ENCODE measurements at places on chromosomes 4 and X. TPM values are rescaled to one million over a fixed set of nuclear protein-coding genes. Genes with fewer than 3 reads are reported as not detected.

DNA sequence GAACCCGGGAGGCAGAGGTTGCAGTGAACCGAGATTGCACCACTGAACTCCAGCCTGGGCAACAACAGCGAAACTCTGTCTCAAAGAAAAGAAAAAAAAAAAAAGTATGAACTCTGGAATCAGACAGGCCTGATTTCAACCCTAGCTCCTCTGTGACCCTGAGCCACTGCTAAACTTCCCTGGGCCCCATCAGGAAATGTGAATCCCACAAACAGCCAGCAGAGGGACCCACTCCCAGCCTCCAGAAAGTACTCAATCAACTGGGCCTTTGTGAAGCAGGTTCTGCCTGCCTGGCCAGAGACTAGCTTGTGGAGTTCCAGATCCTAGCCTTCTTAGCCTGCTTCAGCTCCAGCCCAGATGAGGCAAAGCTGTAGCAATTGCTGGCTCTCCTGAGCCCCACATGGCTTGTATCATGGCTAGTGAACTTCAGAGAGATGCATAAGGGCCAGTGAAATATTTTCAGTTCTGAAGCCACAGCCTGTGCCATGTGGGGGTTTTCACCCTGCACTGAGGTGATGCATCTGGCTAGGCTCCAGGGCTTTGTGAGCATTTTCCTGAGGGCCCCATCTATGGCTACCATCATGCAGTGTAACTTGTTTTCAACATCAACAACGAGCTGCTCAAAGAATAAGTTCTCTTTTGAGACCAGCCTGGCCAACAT is 7.2 kb upstream of the IDS start:
- no peaks in the 10 kb centered on the region for H3K4me1 ChIP-seq
- no peak for DNase-seq
- H3K27ac ChIP-seq = no peak overlapping the region
- H3K36me3 ChIP-seq = no peaks in the 10 kb centered on the region
- no peak overlapping the region for H3K4me3 ChIP-seq

- no peak overlapping the region for H3K27ac ChIP-seq
- no peaks in the 10 kb centered on the region for H3K27me3 ChIP-seq
- no peak for DNase-seq
- no peaks in the 10 kb centered on the region for H3K4me1 ChIP-seq
- H3K4me3 ChIP-seq = no peak overlapping the region
Observed at GRCh38 chrX:71227370-71228062, 4.5 kb downstream of the GJB1 start.

GRCh38 chrX:78375894-78376293 is 48.5 kb upstream of the CYSLTR1 start:
- no peak for DNase-seq
- H3K4me3 ChIP-seq = no peak overlapping the region
- H3K27ac ChIP-seq = no peak overlapping the region

DNA sequence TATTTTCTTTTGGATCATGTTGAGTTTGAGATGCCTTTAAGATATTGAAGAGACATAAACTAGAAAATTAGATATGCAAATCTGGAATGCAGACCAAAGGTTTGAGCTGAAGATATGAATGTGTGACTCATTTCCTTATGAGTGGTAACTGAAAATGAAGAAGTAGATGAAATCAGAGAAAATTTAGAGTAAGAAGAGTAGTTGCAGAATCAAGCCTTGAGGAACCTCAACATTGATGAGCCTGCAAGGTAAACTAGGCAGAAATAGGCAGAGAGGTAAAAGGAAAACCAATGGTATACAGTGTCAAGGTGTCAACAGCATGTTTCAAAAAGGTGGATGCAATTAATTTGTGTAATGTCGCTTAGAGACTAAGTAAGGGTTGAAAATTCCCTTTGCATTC is 142.8 kb downstream of the MOSPD2 start:
- no peaks in the 10 kb centered on the region for H3K36me3 ChIP-seq
- H3K27ac ChIP-seq = no peak overlapping the region
- H3K4me3 ChIP-seq = no peak overlapping the region
- no peaks in the 10 kb centered on the region for H3K27me3 ChIP-seq
- DNase-seq = no peak
- H3K4me1 ChIP-seq = no peaks in the 10 kb centered on the region

GRCh38 chr4:3461515-3462291 is 1.4 kb upstream of the DOK7 start:
- no peaks in the 10 kb centered on the region for H3K27me3 ChIP-seq
- DNase-seq = no peak
- H3K4me1 ChIP-seq = peaks cover 34% of the 10 kb centered on the region
- H3K4me3 ChIP-seq = peak overlapping the region; percentile 13

- H3K27me3 ChIP-seq = no peaks in the 10 kb centered on the region
- H3K4me3 ChIP-seq = no peak overlapping the region
- DNase-seq = no peak
- no peaks in the 10 kb centered on the region for H3K36me3 ChIP-seq
- H3K27ac ChIP-seq = no peak overlapping the region
Observed at GRCh38 chrX:53695946-53696549, 9.5 kb upstream of the HUWE1 start.

The NOCT gene
- total RNA-seq = 10.9 TPM
